ENCODE measurements at places on chromosomes 1 and 21. TPM values are rescaled to one million over a fixed set of nuclear protein-coding genes. Genes with fewer than 3 reads are reported as not detected.

OPRD1 gene
- total RNA-seq, result 0.05 TPM

DNA sequence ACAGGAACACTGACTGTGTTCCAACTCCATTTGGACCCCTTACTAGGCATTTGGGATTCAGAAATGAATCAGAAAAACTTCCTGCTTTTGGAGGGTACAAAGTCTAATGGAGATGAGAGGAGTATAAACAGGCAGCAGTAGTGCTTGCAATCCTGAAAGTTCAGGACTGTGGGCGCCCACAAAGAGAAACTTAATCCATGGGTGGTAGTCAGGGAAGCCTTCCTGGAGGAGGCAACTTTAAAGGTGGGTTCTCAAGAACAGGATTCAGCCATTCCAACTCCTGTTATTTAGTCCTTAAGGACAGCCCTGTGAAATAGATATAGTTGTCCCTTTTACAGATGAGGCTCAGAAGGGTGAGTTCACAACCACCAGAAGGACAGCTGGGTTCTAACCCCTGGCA lies 2.0 kb upstream of the LDLRAP1 start:
- DNase-seq, result no peak

DNA sequence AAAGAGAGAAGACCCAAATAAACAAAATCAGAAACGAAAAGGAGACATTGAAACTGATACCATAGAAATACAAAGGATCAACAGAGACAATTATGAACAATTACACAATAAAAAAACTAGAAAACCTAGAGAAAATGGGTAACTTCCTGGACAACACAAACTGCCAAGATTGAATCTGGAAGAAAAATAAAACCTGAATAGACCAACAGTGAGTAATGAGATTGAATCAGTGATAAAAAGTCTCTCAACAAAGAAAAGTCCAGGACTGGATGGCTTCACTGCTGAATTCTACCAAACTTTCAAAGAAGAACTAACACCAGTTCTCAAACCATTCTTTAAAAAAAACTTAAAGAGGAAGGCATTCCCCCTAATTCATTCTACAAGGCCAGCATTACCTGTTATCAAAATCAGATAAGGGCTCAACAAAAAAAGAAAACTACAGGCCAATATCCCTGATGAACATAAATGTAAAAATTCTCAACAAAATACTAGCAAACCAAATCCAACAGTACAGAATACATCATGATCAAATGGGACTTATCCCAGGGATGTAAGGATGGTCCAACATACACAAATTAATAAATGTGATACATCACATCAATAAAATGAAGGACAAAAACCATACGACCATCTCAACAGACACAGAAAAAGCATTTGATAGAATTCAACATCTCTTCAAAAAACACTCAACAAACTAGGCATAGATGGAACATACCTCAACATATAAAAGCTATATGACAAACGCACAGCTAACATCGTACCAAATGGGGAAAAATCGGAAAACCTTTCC lies 119.9 kb downstream of the ACBD6 start:
- DNase-seq, result no peak

GRCh38 chr1:182235952-182236650 lies 155.5 kb downstream of the GLUL start:
- no peak for DNase-seq

DNA sequence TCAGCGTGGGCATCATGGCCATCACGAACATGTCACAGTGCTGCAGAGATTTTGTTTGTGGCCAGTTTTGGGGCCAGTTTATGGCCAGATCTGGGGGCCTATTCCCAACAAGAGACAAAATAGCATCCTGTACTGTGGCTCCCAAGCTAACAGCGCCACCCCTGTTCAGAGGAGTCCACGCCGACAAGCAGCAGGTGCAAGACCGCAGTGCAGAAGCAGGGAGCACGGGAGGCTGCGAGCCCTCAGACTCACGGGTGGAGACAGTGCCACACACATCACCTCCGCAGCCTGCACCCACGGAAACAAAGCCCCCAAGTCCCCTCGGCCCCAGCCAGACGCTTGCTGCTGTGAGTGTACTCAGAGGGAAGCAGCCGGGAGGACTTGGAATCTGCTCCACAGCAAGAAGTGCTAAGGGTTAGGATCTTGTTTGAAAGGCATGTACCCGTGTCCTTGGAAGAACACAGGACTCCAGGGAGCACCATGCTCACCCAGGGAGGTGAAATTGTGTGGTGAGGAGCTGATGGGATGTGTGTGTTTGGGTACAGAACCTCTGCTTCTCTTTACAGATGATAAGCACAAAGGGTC lies 7.1 kb downstream of the TCP10L start:
- DNase-seq, result no peak

GRCh38 chr1:247110627-247111258 lies 6.6 kb upstream of the ZNF669 start:
- DNase-seq, result no peak

DNA sequence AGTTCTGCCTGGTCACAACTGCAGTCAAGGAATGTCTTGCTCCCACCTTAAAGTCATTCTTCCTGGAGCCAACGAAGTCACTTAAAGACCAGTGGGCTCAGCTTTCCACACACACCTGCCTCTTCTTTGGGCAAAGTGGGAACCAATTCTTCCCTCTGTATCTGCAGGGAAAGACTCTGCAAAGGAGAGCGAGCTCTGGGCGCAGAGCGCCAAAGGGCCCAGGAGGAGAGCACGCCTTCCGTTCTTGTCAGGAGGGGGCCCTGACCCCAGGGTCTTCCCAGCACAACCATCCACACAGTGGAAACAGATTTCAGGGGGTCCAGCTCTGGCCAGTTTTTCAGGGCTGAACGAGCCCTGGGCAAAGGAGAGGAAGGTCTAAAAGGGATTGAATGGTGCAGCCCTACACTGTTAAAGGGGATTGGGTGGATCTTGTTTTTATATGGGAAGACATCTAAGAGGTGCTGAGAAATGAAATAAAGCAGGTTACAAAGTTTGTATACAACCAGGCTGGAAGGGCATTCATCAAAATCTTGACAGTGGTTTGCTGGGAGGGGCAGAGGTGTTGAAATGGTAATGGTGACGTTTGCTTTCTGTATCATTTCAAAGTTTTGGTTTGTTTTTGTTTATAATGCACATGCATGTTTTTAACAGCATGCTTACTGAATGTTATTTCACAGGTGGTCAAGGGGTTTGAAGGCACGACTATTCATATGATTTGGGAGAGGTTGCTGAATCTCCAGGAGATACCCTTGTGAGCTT lies 6.8 kb upstream of the OLIG2 start:
- DNase-seq, result no peak

CCDC30 gene
- 1.0 TPM for total RNA-seq

S100PBP gene
- total RNA-seq, result 48.8 TPM

GRCh38 chr1:14835725-14836124 lies 237.2 kb downstream of the KAZN start:
- DNase-seq, result no peak

GJA5 gene
- not detected for total RNA-seq

- DNase-seq, result no peak
Observed at GRCh38 chr1:20093940-20094391, 24.0 kb downstream of the PLA2G5 start.

DNA sequence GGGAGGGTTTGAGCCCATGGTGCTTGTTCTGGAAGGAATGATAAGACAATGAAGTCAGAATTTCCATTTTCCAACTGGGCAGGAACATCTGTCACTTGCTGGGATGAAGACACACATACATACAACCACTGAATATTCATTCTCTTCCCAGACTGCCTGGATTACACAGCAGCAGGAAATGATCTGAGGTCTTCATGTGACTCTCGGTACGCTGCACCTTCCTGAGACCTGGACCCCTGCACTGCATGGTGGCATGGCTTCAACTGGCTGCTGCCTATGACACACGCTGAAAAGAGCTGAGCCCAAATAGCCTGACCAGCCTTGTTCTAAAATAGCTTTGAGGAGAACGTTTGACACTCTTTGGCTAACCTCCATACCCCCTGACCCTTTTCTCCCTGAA lies 150.6 kb downstream of the GABPA start:
- DNase-seq, result no peak

BGLAP gene
- 1.8 TPM for total RNA-seq

- peak; percentile 33 for DNase-seq
Observed at GRCh38 chr21:33434770-33435360, 31.7 kb downstream of the IFNGR2 start.

DNA sequence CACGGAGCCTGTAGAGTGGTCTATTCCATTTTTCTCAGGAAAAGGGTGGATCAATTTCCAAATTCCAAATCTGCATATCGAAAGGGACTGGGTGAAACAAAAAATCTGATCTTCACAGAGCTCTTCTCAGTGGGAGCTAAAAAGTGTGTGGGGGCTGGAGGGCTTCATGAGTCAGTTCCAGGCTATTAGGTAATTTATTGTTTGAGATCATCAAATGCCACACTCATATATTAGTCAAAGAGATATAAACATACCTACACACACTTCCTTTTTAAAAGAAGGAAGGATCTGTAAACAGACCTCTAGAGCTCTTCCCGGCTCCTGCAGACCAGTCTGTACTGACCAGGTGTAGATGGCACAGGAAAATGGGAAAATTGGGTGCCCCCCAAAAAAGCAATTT lies 175.4 kb downstream of the ZBTB18 start:
- DNase-seq, result no peak

GRCh38 chr1:65407877-65408276 lies 12.6 kb upstream of the LEPR start:
- no peak for DNase-seq

DNA sequence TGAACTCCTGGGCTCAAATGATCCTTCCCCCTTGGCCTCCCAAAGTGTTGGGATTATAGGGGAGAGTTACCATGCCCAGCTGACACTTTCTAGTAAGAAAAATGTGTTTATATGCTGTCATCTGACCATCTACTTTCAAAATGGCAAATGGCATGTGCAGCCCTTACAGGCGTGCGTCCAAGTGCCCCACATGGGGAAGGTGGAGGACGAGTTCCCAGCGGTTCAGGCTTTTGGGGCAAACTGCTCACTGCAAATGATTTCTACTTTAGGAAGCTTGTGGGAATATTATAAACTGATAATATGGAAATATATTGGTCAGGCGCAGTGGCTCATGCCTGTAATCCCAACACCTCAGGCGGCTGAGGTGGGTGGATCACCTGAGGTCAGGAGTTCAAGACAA lies 41.5 kb upstream of the NADK start:
- no peak for DNase-seq

GRCh38 chr1:8520483-8520966 lies 202.6 kb downstream of the SLC45A1 start:
- no peak for DNase-seq

- DNase-seq, result no peak
Observed at GRCh38 chr21:37868446-37869295, 47.6 kb downstream of the KCNJ6 start.

CA6 gene
- total RNA-seq, result 2.2 TPM

- DNase-seq, result no peak
Observed at GRCh38 chr1:37315371-37315846, 159.0 kb upstream of the ZC3H12A start.

RAB3B gene
- 0.05 TPM for total RNA-seq

CD1B gene
- not detected for total RNA-seq

All from activated T-helper 1 cell treated with anti-CD3 and anti-CD28 coated beads, Interleukin-12 subunit alpha, Interleukin-12 subunit beta, Interleukin-2, Interleukin-4 antibody, amounts not matched to agents 30 ng/mL and 10 ng/mL and 1 ng/mL, durations not matched to agents 14 hours and 24 hours and 36 hours (primary cell).